Nephron progenitor cell (in vitro differentiated cells): ENCODE measurements at places on chromosomes 3 and 15.

- no peak for DNase-seq
- H3K4me1 ChIP-seq, result peaks cover 18% of the 10 kb centered on the region
- no peak overlapping the region for H3K4me3 ChIP-seq
- H3K36me3 ChIP-seq, result no peaks in the 10 kb centered on the region
These were observed 57.4 kb downstream of the HRH1 start for GRCh38 chr3:11211531-11212298.

DNA sequence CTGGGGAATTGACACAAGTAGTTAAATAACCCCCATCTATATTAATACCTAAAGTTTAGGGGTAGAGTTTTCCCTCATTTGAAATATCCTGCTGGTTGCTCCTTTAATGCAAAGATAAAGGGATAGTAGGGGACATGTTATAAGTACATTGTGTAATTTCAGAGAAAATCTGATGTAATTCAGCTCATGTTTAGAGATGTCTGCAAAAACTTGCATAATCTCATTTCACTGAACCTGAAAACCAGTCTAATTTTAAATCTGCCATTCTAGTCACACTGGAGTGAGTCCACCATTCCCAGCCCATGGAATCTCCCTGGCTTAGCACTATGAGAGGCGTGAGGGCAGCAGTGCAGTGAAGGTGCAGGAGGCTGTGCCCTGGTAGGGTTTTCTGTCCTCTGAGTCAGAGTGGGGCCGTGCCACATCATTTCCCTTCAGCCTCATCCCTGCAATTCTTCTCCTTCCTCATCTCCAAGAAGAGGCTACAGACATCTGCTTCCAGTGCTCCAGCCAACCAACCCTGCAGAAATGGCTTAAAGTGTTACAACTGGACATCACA lies 246.3 kb upstream of the UMPS start:
- peaks cover 7% of the 10 kb centered on the region for H3K27me3 ChIP-seq
- no peak overlapping the region for H3K27ac ChIP-seq
- H3K4me1 ChIP-seq, result no peaks in the 10 kb centered on the region
- no peak for DNase-seq
- peaks cover 62% of the 10 kb centered on the region for H3K36me3 ChIP-seq
- H3K4me3 ChIP-seq, result no peak overlapping the region

- peaks cover 79% of the 10 kb centered on the region for H3K36me3 ChIP-seq
- H3K27ac ChIP-seq, result no peak overlapping the region
- no peak for DNase-seq
These were observed 29.6 kb upstream of the GREM1 start for GRCh38 chr15:32688151-32688639.

DNA sequence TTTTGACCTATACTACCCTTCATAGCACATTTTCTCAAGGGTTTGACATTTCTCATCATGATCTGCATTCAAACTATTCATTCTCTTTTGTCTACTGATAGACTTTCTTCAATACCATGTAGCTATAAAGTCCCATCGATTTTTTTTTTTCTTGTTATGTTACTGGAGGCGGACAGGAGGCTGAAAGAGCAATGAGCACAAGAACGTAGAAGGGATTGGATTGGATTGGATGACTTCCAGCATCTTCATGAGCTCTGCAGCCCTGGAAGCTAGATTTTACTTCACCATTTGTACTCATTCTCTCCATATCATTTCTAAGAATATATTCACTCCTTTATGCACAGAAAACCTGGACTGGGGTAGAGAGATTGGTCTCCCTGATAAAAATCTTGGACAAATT lies 43.2 kb downstream of the DUT start:
- H3K4me3 ChIP-seq, result no peak overlapping the region
- H3K27me3 ChIP-seq, result peaks cover 19% of the 10 kb centered on the region
- H3K36me3 ChIP-seq, result peaks cover 6% of the 10 kb centered on the region
- H3K27ac ChIP-seq, result no peak overlapping the region
- H3K4me1 ChIP-seq, result no peaks in the 10 kb centered on the region
- no peak for DNase-seq

DNA sequence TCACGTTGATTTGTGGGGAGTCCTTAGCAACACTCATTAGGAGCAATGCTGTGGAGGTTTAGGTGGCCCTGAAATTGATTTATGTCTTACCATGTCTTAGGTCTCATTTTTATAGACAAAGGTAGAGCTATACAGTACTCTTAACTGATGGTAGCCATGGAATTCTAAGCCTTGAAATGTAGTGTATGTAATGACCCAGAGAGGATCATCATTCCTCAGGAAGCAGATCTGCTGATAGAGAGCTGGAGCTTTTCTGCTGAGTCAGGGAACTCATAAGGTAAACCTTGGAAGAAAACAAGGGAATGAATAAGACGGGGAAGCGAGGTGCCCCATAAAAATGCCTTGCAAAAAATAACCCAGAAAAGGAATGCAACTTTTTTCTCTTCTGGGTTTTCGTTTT lies 34.0 kb upstream of the ZNF639 start:
- peaks cover 20% of the 10 kb centered on the region for H3K4me1 ChIP-seq
- no peak overlapping the region for H3K27ac ChIP-seq
- H3K4me3 ChIP-seq, result no peak overlapping the region
- peaks cover 10% of the 10 kb centered on the region for H3K27me3 ChIP-seq
- no peak for DNase-seq
- H3K36me3 ChIP-seq, result peaks cover 5% of the 10 kb centered on the region

DNA sequence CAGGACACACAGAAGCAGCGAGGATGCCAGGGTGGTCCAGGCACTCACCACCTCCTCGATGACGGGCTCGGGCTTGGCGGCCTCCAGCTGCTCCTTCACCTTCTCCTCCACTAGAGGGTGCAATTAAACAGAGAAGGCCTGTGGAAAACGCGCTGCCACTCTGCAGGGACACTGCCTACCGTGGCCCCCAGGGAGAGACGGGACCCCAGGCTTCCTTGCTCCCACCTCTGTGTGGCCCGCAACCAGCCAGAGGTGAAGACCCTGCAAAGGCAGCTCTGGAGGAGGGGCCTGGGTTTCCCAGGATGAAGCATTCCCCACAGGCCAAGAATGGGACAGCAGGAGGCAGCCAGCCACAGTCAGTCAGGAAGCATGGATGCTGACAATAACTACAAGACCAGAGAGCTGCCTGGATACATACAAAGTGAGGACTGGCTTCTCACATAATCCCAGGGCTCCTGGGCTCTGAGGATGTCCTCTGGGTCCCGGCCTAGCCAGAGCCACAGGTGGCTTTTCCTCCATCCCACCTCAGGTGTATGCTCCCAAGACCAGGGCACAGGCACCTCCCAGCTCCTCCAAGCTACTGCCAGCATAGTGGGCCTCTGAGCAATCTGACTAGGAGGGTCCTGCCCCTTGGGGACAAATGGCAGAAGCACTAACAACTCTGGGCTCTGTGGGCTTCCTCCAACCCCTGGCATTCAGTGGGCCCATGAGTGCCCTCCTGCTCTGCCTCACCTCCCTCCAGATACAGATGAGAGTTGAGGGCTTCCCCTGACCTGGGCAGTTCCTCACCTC lies 46.2 kb downstream of the PTH1R start:
- H3K4me3 ChIP-seq, result no peak overlapping the region
- DNase-seq, result peak; percentile 48
- no peak overlapping the region for H3K27ac ChIP-seq
- no peaks in the 10 kb centered on the region for H3K4me1 ChIP-seq

DNA sequence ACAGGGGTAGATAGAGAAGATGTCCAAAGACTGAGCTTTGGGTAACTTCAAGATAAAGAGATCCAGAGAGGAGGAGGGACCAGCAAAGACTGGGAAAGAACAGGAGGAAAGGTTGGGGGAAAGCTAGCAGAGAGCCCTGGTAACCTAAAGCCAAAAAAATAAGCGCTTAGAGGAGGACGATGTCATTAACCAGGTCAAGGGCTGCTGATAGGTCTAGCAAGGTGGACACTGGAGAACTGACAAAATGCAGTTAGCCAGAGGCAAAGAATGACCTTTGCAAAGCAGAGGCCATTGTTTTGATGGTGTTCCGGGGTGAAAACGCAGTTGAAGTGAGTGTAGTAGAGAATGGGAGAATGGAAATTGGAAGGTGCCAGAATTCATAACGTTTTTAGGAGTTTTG lies 39.7 kb downstream of the FAM43A start:
- no peak for DNase-seq
- peaks cover 18% of the 10 kb centered on the region for H3K27me3 ChIP-seq
- H3K36me3 ChIP-seq, result no peaks in the 10 kb centered on the region
- H3K4me3 ChIP-seq, result no peak overlapping the region

GRCh38 chr3:16707260-16707659 lies 102.0 kb upstream of the DAZL start:
- no peak for DNase-seq
- no peak overlapping the region for H3K27ac ChIP-seq
- no peak overlapping the region for H3K4me3 ChIP-seq
- H3K4me1 ChIP-seq, result no peaks in the 10 kb centered on the region
- no peaks in the 10 kb centered on the region for H3K27me3 ChIP-seq
- no peaks in the 10 kb centered on the region for H3K36me3 ChIP-seq

DNA sequence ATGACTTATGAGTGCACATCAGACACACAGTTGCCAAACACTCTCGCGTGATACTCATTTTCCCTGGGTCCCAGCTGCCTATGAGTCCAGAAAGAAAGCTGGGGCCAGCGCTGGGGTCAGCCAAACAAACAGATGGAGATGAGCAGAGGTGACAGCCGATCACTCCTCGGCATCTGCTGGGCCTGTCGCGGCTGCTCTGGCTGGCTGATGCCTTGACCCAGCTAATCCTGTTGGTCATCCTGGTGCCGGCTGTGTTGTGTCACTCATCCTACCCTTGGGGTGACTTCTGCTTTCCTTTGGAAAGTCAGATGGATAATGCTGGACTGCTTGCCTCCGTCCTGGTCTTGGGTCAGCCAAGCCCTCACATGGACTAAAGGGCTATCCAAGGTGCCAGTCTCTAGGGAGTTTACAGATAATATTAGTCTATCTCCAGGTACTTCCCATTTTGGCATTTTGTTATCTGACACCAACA lies 105.3 kb upstream of the PDZRN3 start:
- no peaks in the 10 kb centered on the region for H3K36me3 ChIP-seq
- peak overlapping the region; percentile 68 for H3K27ac ChIP-seq
- peak; percentile 42 for DNase-seq
- peaks cover 55% of the 10 kb centered on the region for H3K4me1 ChIP-seq

DNA sequence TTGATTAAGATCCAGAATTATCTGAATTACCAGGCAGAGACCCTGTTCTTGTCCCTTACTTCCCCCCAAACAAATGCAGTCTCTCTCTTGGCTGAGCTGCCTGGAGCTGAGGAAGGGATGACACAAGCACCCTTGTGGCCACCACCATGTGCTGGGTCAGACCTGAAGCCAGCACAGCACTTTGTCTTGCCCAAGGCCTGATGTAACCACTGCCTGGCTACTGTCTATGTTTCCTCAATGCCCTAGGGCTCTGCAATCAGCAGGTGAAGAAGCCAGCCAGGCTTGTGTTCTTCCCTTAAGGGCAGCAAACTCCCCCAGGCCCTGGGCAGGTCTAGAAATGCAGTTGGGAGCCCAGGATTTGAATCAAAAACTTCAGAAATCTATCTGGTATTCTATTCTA lies 15.8 kb upstream of the CASR start:
- DNase-seq, result no peak
- H3K36me3 ChIP-seq, result peaks cover 4% of the 10 kb centered on the region
- no peaks in the 10 kb centered on the region for H3K4me1 ChIP-seq
- peaks cover 7% of the 10 kb centered on the region for H3K27me3 ChIP-seq
- H3K27ac ChIP-seq, result no peak overlapping the region
